Activated naive CD8-positive, alpha-beta T cell treated with anti-CD3 and anti-CD28 coated beads, Interleukin-2, amount 10 ng/mL, durations not matched to agents 7 days and 5 days (primary cell): ENCODE measurements at places on chromosomes 3 and 15. TPM values are rescaled to one million over a fixed set of nuclear protein-coding genes. Genes with fewer than 3 reads are reported as not detected.

DNA sequence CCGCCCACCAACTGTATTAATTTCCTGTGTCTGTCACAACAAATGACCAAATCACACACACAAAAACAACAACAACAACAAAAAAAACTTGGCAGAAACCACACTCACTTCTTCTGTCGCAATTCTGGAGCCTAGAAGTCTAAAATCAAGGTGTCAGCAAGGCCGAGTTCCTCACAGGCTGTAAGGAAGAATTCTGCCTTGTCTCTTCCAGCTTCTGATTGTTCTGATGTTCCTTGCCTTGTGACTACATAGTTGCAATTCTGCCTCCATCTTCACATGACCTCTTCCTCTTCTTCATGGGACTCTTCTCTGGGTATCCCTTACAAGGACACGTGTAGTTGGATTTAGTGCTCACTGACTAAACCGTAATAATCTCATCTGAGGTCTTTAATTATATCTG lies 61.4 kb downstream of the IL12A start:
- H3K4me1 ChIP-seq: no peaks in the 10 kb centered on the region
- H3K4me3 ChIP-seq: no peak overlapping the region
- no peak for DNase-seq
- no peak overlapping the region for H3K27ac ChIP-seq

DNA sequence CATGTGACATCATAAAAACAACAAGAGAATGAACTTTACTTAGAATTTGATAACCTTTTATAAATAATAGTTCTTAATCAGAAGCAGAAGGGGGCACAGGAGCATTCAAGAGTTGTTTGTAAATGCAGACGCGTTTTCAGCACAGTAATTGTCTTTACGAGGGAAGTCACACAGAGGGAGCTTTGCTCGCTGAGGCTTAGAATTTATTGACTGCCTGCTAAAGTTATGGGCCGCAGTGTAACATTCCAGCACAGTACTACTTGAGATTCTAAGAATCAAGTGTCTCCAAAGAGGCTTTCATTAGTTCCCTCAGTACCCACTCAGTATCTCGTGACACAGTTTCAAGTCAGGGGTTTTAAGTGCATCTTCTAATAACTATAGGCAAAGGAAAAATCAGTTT lies 288.7 kb downstream of the NR2F2 start:
- H3K27ac ChIP-seq: no peak overlapping the region
- no peaks in the 10 kb centered on the region for H3K27me3 ChIP-seq
- no peak overlapping the region for H3K4me3 ChIP-seq

DNA sequence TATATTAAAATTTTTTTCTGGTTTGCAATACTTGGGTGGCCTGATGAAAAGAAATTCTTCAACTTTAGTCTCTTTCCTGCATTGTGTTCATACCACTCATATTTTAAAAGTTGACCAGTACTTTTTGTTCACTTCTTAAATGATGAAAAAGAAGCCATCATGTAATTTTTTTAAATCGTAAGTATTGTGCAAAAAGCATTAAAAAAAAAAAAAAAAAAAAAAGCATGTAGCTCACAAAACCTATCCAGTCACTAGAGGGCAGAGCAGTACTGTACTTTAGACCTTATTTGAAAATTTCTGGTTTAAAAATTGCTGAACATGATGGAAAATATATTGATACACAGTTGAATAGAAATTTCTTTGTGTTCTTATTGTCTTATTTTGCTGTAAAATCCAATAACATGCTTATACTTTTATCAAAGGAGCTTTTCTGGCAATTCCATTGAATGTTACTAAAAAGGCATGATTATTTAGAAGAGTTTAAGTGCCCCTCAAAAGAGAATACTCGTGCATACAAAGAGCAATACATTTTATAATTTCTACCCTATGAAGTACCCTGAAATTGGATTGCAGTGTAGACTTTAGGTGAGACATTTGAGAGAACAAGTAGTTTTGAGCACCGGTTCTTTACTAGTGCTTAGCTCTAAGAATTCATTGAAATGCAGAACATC lies 137.7 kb downstream of the BBX start:
- no peaks in the 10 kb centered on the region for H3K27me3 ChIP-seq
- H3K36me3 ChIP-seq: peaks cover 3% of the 10 kb centered on the region
- DNase-seq: no peak
- H3K4me3 ChIP-seq: no peak overlapping the region
- H3K27ac ChIP-seq: no peak overlapping the region

GRCh38 chr3:72154391-72155335 lies 369.7 kb upstream of the PROK2 start:
- H3K4me3 ChIP-seq: no peak overlapping the region
- no peak overlapping the region for H3K27ac ChIP-seq
- no peak for DNase-seq
- H3K36me3 ChIP-seq: no peaks in the 10 kb centered on the region
- peaks cover 5% of the 10 kb centered on the region for H3K27me3 ChIP-seq

- no peak for DNase-seq
- H3K4me3 ChIP-seq: no peak overlapping the region
- no peak overlapping the region for H3K27ac ChIP-seq
- H3K36me3 ChIP-seq: peaks cover 2% of the 10 kb centered on the region
Measured at GRCh38 chr3:17656264-17656663, 86.2 kb downstream of the TBC1D5 start.

- H3K36me3 ChIP-seq: no peaks in the 10 kb centered on the region
- H3K27ac ChIP-seq: no peak overlapping the region
- no peak for DNase-seq
- no peaks in the 10 kb centered on the region for H3K4me1 ChIP-seq
- H3K4me3 ChIP-seq: no peak overlapping the region
Measured at GRCh38 chr15:35505141-35505540, 40.8 kb downstream of the DPH6 start.

DNA sequence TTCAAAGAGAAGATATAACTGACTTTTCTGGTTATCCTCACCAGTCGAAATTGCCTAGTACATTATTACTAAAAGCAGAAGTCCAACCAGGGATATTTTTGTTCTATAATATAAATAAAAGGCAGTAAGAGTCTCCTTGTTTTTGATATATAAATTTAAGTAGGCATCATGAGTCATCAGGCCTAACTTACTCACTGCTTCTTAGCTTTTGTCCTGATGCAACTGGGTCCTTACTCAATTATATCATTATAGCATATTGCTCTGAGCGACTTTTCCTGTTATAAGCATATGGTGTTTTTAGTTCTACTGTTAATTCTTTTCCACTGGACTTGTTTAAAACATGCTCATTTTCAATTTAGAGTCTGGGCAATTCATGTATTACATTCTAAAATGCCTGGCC lies 910.1 kb downstream of the MCTP2 start:
- H3K36me3 ChIP-seq: no peaks in the 10 kb centered on the region
- H3K27me3 ChIP-seq: no peaks in the 10 kb centered on the region
- H3K4me3 ChIP-seq: no peak overlapping the region
- H3K27ac ChIP-seq: no peak overlapping the region
- no peaks in the 10 kb centered on the region for H3K4me1 ChIP-seq

- no peak overlapping the region for H3K4me3 ChIP-seq
- no peaks in the 10 kb centered on the region for H3K27me3 ChIP-seq
- H3K36me3 ChIP-seq: no peaks in the 10 kb centered on the region
- no peaks in the 10 kb centered on the region for H3K4me1 ChIP-seq
- DNase-seq: no peak
- no peak overlapping the region for H3K27ac ChIP-seq
Measured at GRCh38 chr3:76028774-76029173, 243.4 kb upstream of the ZNF717 start.

DNA sequence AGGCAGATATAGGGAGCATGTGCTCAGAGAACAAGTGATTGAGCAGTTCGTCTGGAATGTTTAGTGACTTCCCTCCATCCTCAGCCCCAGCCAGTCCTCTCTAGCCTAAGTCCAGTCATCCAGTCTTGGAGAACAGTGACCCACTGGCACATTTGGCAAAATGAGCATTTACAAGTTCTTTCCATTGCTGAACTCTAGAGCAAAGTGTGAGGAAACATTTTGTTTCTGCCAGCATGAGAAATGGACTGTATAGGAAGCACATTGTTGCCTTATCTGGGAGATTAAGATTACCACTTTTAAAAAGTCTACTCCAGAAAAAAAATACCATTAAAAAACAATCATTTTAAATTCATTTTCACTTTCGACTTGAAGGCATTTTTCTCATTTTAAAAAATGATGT lies 353.6 kb downstream of the SHQ1 start:
- H3K36me3 ChIP-seq: peaks cover 2% of the 10 kb centered on the region
- no peak overlapping the region for H3K27ac ChIP-seq
- no peak overlapping the region for H3K4me3 ChIP-seq
- DNase-seq: no peak

- peaks cover 3% of the 10 kb centered on the region for H3K36me3 ChIP-seq
- peaks cover 3% of the 10 kb centered on the region for H3K4me1 ChIP-seq
- H3K4me3 ChIP-seq: no peak overlapping the region
- no peak overlapping the region for H3K27ac ChIP-seq
- no peak for DNase-seq
Measured at GRCh38 chr3:102180280-102180931, 254.4 kb upstream of the ZPLD1 start.

DNA sequence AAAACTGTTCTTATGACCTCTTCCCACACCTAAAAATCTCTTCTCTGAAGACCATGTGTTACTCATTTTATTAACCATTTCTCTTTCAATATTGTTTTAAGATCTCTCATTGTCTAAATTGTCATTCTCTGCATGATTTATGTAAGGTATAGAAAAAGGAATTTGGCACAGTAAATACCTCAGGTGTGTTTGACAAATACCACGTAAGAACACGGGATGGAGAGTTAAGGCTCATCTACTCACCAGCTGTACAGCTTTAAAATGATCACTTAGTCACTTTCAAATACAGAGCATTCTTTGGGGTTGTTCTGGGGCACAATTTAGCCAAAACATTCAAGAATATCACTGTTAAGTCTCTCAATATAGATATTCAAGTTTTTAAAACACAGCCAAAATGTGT lies 627.1 kb downstream of the MCTP2 start:
- H3K27me3 ChIP-seq: no peaks in the 10 kb centered on the region
- no peak overlapping the region for H3K4me3 ChIP-seq
- H3K36me3 ChIP-seq: no peaks in the 10 kb centered on the region
- no peaks in the 10 kb centered on the region for H3K4me1 ChIP-seq
- no peak overlapping the region for H3K27ac ChIP-seq

- peak overlapping the region; percentile 3 for H3K4me3 ChIP-seq
- H3K27me3 ChIP-seq: no peaks in the 10 kb centered on the region
- H3K27ac ChIP-seq: peak overlapping the region; percentile 62
- peaks cover 38% of the 10 kb centered on the region for H3K36me3 ChIP-seq
Measured at GRCh38 chr3:38210141-38210757, 44.9 kb downstream of the OXSR1 start.

DNA sequence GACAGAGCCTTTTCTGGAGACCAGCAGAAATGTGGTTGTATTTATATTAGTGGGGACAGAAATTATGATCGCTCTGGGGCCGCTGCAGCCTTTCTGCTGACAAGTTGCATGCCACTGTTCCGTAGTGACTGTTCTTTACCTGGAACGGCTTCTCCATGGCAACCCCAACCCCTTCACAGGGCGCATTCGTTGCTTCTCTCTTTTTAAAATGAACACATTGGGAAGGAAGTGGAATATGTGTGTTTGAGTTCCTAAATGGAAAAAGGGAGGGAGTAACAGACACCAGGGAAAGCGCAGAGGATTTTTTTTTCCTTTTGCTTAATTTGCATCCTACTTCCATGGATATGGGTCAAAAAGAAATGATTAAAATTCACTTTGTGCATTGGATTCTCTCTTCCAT lies 482.0 kb upstream of the SUCLG2 start:
- no peak overlapping the region for H3K27ac ChIP-seq
- no peak for DNase-seq
- no peak overlapping the region for H3K4me3 ChIP-seq
- no peaks in the 10 kb centered on the region for H3K4me1 ChIP-seq

GRCh38 chr3:125048282-125048681 lies 7.5 kb downstream of the HEG1 start:
- peaks cover 34% of the 10 kb centered on the region for H3K36me3 ChIP-seq
- peaks cover 37% of the 10 kb centered on the region for H3K4me1 ChIP-seq
- H3K27ac ChIP-seq: no peak overlapping the region
- no peaks in the 10 kb centered on the region for H3K27me3 ChIP-seq
- H3K4me3 ChIP-seq: no peak overlapping the region

- H3K27me3 ChIP-seq: no peaks in the 10 kb centered on the region
- no peak overlapping the region for H3K27ac ChIP-seq
- peaks cover 72% of the 10 kb centered on the region for H3K36me3 ChIP-seq
- peaks cover 37% of the 10 kb centered on the region for H3K4me1 ChIP-seq
- no peak for DNase-seq
Measured at GRCh38 chr3:52204337-52205073, 6.5 kb downstream of the ALAS1 start.

GRCh38 chr3:30602946-30603345 lies 3.5 kb upstream of the TGFBR2 start:
- peak overlapping the region; percentile 68 for H3K27ac ChIP-seq
- H3K4me3 ChIP-seq: peak overlapping the region; percentile 48
- peaks cover 49% of the 10 kb centered on the region for H3K4me1 ChIP-seq
- no peaks in the 10 kb centered on the region for H3K27me3 ChIP-seq
- DNase-seq: no peak

- no peaks in the 10 kb centered on the region for H3K4me1 ChIP-seq
- H3K4me3 ChIP-seq: no peak overlapping the region
- no peak for DNase-seq
Measured at GRCh38 chr3:105553851-105554250, 187.1 kb downstream of the ALCAM start.

DNA sequence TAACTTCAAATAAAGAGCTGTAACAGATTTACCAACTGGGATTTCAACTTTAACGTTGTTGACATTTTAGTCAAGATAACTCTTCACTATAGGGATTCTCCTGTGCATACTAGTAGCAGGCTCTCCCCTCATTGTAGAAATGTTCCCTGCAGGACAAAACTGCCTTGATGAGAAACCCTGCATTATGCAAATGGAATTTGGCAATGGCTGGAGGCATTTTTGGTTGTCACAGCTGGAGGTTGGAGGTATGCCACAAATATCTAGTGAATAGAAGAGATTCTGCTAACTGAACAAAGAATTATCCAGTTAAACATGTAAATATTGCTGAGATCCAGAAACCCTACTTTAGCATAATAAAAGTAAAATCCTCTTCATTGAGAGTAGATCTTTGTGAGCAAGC lies 928.8 kb upstream of the ALCAM start:
- H3K27me3 ChIP-seq: no peaks in the 10 kb centered on the region
- H3K27ac ChIP-seq: no peak overlapping the region
- H3K4me3 ChIP-seq: no peak overlapping the region
- H3K4me1 ChIP-seq: no peaks in the 10 kb centered on the region
- no peaks in the 10 kb centered on the region for H3K36me3 ChIP-seq

DNAH12 gene
- 0.20 TPM for total RNA-seq

ST3GAL6 gene
- total RNA-seq: 0.69 TPM

GOLGA8O gene
- total RNA-seq: 13.9 TPM

PCBP4 gene
- 17.8 TPM for total RNA-seq

PSMD2 gene
- 171 TPM for total RNA-seq

CLDN18 gene
- not detected for total RNA-seq

WWTR1 gene
- 0.55 TPM for total RNA-seq

BHLHE40 gene
- 225 TPM for total RNA-seq

DCBLD2 gene
- 1.2 TPM for total RNA-seq

CHDH gene
- total RNA-seq: 0.17 TPM

HYAL3 gene
- total RNA-seq: 5.9 TPM
